ENCODE measurements at places on chromosomes 11 and 22.

DNA sequence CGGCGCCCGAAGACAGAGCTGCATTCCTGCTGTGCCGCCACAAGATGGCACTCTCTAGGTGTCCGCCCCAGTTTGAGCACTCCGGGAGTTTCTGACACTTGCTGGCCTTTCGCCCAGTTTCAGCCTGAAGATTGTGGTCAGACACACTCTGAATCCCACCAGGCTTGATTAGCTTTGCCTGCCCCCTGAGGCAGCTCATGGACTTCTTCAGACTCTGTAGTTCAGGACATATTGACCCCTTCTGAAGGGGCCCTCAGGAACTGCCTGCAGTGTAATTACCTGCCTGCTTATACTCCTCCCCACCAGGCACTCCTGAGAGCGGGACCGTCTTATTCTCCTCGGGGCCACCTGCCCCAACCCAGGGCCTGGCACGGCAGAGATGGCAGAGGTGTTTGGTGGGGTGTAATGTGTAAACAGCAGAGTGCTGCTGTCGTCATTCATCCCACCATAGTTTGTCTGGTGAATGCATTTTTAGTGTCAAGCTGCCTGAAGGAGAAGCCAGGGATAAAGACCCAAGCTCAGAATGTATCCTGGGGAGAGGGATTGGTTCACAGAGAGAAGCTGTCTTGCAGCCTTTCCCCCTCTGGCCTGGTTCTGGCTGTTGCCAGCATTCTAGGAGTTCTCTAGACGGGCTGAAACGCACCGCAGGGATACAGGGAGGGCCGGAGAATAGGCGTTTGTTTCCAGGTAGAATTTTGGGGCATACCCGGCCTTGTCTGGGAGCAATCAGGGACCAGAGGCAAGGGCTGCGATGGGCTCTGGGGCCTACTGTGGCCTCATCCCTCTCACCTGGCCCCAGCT, 46.4 kb downstream of the EIF3F start:
- DNase-seq: peak; percentile 82

DNA sequence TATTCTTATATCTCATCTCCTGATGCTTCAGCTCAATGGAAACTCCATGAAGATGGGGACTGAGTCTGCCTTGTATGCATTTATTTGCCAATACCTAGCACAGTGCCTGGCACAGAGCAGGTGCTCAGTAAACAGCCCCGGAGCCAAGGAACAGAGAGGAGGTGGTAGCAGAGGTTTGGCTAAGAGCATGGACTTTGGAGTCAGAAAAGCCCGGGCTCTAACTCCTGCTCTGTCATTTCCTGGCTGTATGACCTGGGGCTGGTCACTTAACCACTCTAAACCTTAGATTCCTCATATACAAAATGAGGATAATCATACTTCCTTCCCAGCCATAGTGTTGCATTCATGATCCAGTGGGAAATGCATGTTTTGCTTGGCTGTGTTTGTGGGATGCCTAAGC, 36.6 kb downstream of the TP53I11 start:
- DNase-seq: no peak

DNA sequence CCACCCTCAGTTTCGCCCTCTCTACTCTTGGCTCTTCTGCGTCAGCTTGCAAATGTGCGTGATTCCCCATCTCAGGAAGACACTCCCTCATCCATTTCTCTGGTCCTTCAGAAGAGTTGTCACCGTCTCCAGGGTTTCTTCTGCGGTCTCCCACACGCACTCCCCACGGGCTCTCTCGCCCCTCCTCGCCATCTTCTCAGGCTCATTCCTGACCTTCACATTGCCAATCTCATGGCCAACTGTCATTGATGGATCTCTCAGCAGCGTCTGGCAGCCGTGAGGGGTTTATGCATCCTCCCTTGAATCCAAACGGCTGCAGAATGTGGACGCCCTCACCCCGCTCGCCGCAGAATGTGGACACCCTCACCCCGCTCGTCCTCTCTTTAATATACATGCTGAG, 10.5 kb downstream of the SYNGR1 start:
- no peak for DNase-seq

- no peak for DNase-seq
Measured at GRCh38 chr22:25120093-25120561, 79.5 kb upstream of the CRYBB3 start.

- DNase-seq: no peak
Measured at GRCh38 chr11:77223797-77224196, 77.7 kb downstream of the GDPD4 start.

DNA sequence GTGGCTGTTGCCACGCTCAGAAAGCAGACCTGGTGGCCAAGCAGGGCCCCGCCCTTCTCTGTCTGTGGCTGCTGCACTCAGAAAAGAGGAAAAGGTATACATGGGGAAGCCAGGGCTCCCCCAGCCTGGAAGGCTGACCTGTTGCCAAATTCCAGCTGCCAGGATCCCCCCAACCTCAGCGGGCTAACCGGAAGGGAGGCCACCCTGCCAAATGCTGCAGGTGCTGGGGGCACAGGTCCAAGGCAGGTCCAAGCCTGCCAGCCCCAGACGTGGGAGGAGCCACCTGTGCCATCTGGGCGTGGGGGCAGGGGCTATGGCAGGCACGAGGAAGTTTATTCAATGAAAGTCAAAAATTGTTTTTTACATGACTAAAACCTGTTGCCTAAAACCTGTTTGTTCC, 2.6 kb downstream of the NPTXR start:
- DNase-seq: no peak

DNA sequence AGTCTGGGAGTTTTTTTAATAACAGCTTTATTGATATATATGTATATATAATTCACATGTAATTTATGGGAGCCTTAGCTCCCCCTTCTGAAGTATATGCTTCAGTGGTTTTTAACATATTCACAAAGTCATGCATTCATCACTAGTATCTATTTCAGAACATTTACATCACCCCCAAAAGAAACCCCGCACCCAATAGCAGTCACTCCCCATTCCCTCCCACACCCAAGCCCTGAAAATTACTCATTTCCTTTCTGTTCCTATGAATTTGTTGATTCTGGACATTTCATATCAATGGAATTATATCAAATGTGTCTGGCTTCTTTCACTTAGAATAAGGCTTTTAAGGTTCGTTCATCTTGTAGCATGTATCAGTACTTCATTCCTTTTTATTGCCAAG, 35.6 kb upstream of the SYT7 start:
- DNase-seq: no peak

DNA sequence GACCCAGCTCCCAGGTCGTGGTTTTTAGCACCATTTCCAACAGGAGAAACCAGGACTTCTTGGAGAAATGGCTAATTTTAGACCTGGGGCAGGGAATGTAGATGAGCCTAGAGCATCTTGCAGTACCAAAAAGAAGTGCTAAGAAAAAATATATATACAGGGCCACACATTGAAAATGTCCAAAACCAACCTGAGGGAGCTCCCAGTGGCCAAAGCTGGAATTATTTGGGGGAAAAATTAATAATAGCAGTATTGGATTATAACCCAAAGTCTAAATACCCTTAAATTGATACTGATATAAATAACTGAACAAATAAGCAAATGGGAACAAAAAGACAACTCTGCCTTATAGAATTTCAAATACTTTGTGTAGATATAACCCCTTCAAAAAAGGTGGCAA, 108.0 kb downstream of the PARVA start:
- DNase-seq: no peak

- no peak for DNase-seq
Measured at GRCh38 chr11:80321786-80322185, 881.0 kb upstream of the TENM4 start.

DNA sequence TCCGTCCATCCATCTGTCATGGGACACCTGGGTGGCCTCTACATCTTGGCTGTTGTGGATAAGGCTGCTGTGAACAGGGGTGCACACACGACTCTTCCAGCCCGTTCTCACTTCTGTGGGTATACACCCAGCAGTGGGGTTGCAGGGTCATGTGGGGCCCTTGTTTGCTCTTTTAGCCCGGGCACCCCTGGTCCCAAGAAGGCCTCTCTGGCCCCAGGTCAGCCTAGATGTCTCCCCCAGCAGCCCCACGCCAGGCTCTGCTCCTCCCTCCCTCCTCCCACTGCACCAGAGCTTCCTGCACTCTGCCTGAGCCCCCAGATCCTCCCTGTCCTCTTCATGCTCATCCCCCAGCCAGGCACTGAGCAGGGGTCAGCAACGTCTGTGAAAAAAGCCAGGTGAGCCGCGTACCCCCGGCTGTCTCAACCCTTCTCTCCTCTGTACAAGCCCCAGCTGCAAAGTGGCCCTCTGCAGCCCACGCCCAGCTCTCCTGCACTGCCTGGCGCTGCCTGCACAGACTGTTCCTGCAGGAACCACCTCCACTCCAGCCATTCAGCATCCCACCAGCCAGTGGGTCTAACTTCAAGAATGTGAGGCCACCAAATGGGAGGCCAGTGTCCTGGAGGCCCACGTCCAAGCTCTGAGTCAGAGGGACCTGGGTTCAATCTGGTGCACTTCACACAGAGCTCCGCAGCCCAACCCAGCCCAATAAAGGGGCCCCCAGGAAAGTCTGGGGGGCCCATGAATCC, 1508.9 kb downstream of the BRD1 start:
- no peak for DNase-seq

DNA sequence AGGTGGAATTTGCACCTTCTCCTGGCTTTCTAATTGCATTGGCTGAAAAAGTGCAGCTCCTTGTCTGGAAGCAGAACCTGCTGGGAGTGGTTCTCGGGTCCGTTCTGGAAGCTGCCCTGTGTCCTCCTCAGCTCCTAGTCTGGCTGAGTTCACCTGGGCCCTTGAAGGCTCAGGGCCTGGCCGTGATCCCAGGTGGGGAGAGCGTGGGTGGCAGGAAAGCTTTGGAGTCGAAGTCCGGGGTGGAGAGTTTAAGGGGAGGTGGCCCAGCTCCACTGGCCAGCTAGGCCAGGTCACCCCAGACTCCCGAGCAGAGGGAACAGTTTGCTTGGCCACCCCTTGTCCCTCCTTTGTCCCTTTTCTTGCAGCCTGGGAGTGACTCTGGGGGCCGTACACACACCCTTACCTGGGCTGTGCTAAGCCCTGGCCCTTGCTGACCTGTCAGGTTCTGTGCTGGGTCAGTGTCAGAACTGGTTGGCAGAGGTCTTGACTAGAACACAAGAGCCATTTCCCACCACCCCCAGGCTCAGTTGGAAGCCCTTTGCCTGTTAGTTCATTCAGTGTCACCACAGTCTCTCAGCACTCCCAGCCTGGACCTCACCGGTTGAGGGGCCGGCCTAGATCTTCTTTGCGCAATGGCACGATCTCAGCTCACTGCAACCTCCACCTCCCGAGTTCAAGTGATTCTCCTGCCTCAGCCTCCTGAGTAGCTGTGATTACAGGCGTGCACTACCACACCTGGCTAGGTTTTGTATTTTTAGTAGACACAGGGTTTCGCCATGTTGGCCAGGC, 37.3 kb downstream of the LRP5 start:
- DNase-seq: no peak

DNA sequence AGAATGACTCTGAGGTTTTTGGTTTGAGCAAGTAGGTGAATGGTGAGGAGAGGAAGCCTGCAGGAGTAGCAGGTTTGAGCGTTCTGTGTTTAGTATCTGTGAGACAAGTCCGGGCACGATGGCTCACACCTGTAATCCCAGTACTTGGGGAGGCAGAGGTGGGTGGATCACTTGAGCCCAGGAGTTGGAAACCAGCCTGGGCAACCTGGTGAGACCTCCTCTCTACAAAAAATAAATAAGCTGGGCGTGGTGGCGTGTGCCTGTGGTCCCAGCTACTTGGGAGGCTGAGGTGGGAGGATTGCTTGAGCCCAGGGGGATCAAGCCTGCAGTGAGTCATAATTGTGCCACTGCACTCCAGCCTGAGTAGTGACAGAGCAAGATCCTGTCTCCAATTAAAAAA, 9.7 kb upstream of the CENATAC start:
- no peak for DNase-seq

GRCh38 chr11:121575250-121575962, 122.6 kb upstream of the SORL1-AS1 start:
- no peak for DNase-seq

DNA sequence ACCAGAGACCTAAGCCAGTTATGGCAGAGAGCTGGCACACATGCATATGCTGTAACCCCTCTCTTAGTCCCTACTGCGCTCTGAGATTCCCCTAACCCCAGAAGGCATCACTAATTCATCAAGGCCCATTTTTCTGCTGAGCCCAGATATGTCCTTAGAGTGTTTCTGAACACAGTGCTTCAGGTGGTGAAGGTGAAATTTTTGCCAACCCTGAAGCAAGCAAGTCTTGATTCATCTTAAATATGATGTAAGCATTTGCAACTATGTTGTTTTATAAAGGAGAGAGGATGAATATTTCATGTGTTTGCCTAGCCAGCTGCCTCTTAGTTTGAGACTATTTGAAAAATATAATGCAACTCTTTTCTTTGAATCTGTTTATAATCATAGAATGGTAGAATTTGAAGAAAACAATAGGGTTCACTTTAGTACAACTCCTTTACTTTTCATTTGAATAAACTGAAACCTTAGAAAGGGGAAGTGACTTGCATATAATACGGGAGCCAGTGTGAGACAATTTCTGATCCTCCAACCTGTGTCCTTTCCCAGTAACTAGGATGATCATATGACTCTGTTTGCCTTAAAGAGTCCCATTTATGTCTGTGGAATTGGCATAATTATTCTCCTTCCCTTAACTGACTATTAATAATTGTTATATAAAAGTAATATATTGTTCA, 194.3 kb upstream of the MTNR1B start:
- DNase-seq: no peak

DNA sequence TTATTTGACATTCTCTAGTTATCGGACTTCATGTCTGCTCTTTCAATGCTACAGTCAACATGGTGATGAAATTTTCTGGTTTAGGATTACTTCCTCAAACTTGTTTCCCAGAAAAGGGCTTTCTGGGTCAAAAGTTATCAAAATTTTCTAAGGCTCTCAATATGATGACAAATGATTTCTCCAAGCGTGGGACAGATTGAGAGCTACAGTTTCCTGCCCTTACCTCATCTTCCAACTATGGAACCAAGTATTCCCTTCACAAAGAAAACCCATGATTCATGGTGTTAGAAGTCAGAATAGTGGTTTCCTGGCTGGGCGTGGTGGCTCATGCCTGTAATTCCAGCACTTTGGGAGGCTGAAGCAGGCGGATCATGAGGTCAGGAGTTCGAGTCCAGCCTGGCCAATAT, 17.8 kb downstream of the MYO18B start:
- DNase-seq: no peak

GRCh38 chr11:10500757-10501684, 40.0 kb downstream of the RNF141 start:
- DNase-seq: no peak

DNA sequence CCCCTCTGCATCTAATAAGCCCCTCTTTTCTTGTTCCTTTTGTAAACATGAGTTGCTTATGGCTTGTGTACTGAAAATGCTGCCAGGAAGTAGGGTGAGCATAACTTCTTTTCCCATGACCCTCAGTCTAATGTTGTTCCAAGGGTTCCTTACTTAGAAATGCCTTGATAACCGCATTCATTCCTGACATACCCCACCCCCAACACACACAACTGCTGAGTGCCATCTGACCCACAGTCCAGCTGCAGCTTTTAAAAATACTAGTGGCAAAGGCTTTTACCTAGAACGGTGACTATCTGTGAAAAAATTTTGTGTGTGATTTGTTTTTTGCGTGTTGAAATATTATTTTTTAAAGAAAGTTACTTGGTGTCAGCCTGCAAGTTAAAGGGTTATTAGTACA, 52.6 kb downstream of the ARHGAP42 start:
- DNase-seq: no peak

GRCh38 chr11:106249617-106250239, 172.3 kb downstream of the AASDHPPT start:
- DNase-seq: no peak

- DNase-seq: no peak
Measured at GRCh38 chr11:47944632-47945031, 35.7 kb upstream of the PTPRJ start.
